ENCODE measurements at places on chromosomes 6 and 20. TPM values are rescaled to one million over a fixed set of nuclear protein-coding genes. Genes with fewer than 3 reads are reported as not detected.

The HS3ST5 gene
- not detected for total RNA-seq

The RIPOR2 gene
- total RNA-seq = not detected

The RHAG gene
- total RNA-seq = 0.07 TPM

The TMEM244 gene
- total RNA-seq = not detected

The LY6G5B gene
- 3.6 TPM for total RNA-seq

The PHACTR1 gene
- total RNA-seq = 0.05 TPM

The HLA-DRB1 gene
- not detected for total RNA-seq

The SYNDIG1 gene
- total RNA-seq = 1.5 TPM

The OR10C1 gene
- total RNA-seq = not detected

The SSTR4 gene
- total RNA-seq = not detected

The RNF182 gene
- total RNA-seq = 3.8 TPM

The CTCFL gene
- not detected for total RNA-seq

The BTN2A1 gene
- total RNA-seq = 18.1 TPM

The MEI4 gene
- not detected for total RNA-seq

The APCDD1L gene
- total RNA-seq = not detected

The CCR6 gene
- total RNA-seq = not detected

The TMEM170B gene
- 1.3 TPM for total RNA-seq

The PLCB4 gene
- 15.2 TPM for total RNA-seq

The MLN gene
- total RNA-seq = not detected

The BEND6 gene
- 1.7 TPM for total RNA-seq

The COL12A1 gene
- total RNA-seq = 5.0 TPM

The RNF144B gene
- 0.88 TPM for total RNA-seq

The RIPOR3 gene
- not detected for total RNA-seq

The BPI gene
- total RNA-seq = not detected

The FILIP1 gene
- 0.28 TPM for total RNA-seq

The ANKRD66 gene
- total RNA-seq = not detected

The GJA10 gene
- not detected for total RNA-seq

The TSHZ2 gene
- total RNA-seq = not detected

The KHDC1 gene
- 4.0 TPM for total RNA-seq

The KCNQ2 gene
- total RNA-seq = 0.86 TPM

The ELOVL2 gene
- 9.1 TPM for total RNA-seq

The PHIP gene
- total RNA-seq = 4.3 TPM

The SNRPB2 gene
- 119 TPM for total RNA-seq

The ATAT1 gene
- total RNA-seq = 6.7 TPM

The SS18L1 gene
- total RNA-seq = 8.1 TPM

The FOXS1 gene
- total RNA-seq = 1.6 TPM

The R3HDML gene
- total RNA-seq = 0.55 TPM

The KHDRBS2 gene
- total RNA-seq = not detected

The CTAGE9 gene
- total RNA-seq = not detected

The PLEKHG1 gene
- total RNA-seq = 0.50 TPM

The KCNG1 gene
- total RNA-seq = 18.8 TPM

The KCNK17 gene
- total RNA-seq = not detected

The TIAM2 gene
- total RNA-seq = 3.2 TPM

The HRH3 gene
- total RNA-seq = not detected

The TMEM217 gene
- total RNA-seq = 0.83 TPM

All from A549 treated with DMSO at 1 μM for 4 hours (cell line).